ENCODE measurements at places on chromosomes 6 and 20.

DNA sequence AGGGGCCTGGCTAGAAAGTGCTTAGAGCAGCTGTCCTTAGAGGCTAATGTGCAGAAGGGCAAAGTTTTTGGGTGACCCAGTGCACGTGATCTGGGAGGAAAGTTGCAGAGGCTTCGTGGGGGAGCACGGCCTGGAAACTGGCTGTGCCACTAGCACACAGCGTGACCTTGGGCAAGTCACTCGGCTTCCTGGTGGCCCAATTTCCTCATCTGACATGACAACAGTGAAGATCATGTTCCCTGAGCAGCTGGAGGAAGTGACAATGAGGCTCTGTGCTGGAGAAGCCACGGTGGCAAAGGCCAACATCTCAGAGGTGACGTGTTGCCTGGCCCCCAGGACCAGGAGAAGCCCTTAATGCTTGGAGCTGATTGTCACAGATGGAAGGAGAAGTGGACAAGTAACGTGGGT lies 99.5 kb downstream of the FOXC1 start:
- H3K4me3 ChIP-seq: no peak overlapping the region
- H3K27ac ChIP-seq: no peak overlapping the region
- H3K36me3 ChIP-seq: no peaks in the 10 kb centered on the region
- DNase-seq: no peak
- no peaks in the 10 kb centered on the region for H3K4me1 ChIP-seq

DNA sequence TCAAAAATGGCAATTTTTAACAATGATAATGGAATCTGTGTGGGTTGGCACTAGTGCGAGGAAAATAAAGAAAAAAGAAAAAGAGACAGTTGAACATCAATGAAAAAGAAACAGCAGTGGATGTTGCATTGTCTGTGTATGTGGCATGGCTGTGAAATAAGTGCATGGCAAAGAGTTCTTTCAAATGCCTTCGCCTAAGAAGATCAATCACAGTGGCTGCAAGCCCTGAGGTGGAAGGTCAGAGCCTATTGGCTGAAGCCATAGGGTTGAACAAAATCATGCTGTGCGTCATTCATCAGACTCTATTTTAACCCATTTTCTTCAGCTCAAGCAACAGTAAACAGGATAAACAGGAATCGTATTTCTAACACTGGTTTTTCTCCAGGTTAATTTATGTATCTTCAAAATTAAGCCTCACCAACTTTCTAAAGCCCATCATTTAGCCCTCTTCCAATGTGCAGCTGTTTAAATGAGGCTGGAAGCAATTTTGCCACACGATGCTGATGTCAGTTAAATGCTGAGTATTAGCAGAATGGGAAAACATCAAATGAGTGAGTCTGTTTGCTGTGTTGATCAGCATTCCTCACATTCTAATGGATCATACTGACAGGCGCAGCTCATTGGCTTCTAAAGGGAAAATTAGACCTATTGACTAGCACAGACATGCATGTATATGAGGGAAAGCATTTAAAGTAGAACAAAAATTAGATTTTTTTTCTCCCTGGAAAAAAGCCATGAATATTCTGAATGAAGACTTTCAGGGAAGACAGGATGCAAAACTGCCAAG lies 955.9 kb upstream of the EYS start:
- no peaks in the 10 kb centered on the region for H3K27me3 ChIP-seq
- H3K4me3 ChIP-seq: no peak overlapping the region

DNA sequence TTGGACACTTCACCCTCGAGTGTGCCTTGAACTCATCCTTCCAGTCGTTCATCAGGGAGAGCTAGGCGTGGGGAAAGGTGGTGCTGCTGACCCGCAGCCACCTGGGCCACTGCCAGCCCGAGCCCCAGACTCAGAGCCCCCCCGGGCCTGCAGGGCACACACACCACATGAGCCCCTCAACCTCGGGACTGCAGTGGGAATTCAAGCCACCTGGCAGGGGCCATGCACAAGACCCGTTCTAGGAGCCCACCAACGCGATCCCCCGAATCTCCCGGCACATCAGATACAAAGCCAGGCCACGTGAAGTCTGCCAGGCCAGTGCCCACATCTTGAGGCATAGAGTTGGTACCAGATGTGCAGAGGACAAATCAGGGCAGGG lies 2.8 kb downstream of the ZNF512B start:
- DNase-seq: no peak
- H3K4me3 ChIP-seq: no peak overlapping the region
- peaks cover 44% of the 10 kb centered on the region for H3K36me3 ChIP-seq
- peaks cover 7% of the 10 kb centered on the region for H3K4me1 ChIP-seq
- no peak overlapping the region for H3K27ac ChIP-seq

DNA sequence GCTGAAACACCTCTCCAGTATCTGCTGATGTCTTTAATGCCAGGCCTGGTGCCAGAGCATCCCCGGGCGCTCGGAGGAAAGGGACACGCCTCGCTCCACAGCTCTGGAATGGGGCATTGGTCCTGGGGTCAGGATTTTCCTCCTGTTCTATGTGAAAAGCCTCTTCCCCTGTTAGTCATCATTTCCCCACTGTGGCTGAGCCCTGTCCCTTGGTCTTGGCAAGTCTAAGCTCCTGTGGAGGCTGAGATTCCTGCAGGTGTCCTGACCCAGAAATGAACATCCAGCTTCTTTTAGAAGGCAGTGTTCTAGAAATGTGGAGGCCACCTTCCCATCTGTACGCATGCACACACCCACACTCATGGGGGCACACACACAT lies 19.4 kb downstream of the SYNDIG1 start:
- DNase-seq: no peak
- H3K27ac ChIP-seq: no peak overlapping the region
- H3K27me3 ChIP-seq: no peaks in the 10 kb centered on the region
- H3K36me3 ChIP-seq: no peaks in the 10 kb centered on the region
- no peak overlapping the region for H3K4me3 ChIP-seq

- H3K27ac ChIP-seq: no peak overlapping the region
- DNase-seq: peak; percentile 14
- H3K27me3 ChIP-seq: peaks cover 4% of the 10 kb centered on the region
- H3K36me3 ChIP-seq: no peaks in the 10 kb centered on the region
These were observed 10.8 kb downstream of the FNDC1 start for GRCh38 chr6:159180001-159180400.

DNA sequence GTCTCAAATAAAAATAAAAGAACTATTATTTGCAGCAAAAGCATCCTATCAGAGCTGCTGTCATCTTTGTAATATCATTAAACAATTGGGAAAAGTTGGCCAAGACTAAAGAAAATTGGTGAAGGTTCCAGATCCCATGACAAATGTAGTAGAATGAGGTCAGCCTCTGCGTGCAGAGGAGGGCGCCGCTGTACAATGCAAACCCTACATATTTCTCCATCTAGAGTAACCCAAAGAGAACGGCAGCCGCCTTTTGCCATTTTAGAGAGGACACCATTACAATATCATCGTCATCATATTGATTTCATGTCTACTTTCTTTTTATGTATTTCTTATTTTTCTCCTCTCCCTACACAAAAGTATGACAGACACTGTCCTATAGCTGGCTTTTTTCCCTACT lies 59.5 kb downstream of the ZMYND8 start:
- DNase-seq: no peak
- H3K27me3 ChIP-seq: no peaks in the 10 kb centered on the region
- no peak overlapping the region for H3K27ac ChIP-seq
- no peak overlapping the region for H3K4me3 ChIP-seq
- H3K36me3 ChIP-seq: peaks cover 46% of the 10 kb centered on the region

- no peaks in the 10 kb centered on the region for H3K4me1 ChIP-seq
- H3K27ac ChIP-seq: no peak overlapping the region
- no peaks in the 10 kb centered on the region for H3K27me3 ChIP-seq
- no peak overlapping the region for H3K4me3 ChIP-seq
These were observed 28.8 kb upstream of the LIN28B start for GRCh38 chr6:104928141-104928540.

- H3K27me3 ChIP-seq: peaks cover 9% of the 10 kb centered on the region
- H3K27ac ChIP-seq: no peak overlapping the region
- H3K4me3 ChIP-seq: no peak overlapping the region
- H3K4me1 ChIP-seq: peaks cover 11% of the 10 kb centered on the region
These were observed 43.6 kb downstream of the MUC22 start for GRCh38 chr6:31053873-31054272.

DNA sequence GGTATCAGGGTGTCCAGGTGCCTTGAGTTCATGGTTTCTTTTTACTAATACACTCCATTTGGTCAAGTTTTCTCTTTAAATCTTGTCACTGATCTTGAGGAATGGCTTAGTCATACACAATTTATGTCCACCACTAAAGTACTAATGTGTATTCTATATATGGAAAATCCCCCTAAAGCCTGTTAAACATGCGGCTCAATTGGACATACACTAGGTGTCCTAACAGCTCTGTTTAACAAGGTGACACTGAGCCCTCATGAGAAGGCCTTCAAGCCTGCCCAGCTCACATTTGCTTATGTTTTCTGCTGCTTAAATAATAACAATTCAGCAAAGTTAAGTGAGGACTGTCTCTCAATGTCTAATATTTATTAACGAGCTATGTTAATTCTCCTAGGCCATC lies 31.5 kb downstream of the PDE7B start:
- H3K4me3 ChIP-seq: no peak overlapping the region
- H3K4me1 ChIP-seq: peaks cover 16% of the 10 kb centered on the region
- peak; percentile 49 for DNase-seq
- H3K36me3 ChIP-seq: no peaks in the 10 kb centered on the region

GRCh38 chr6:143262859-143263258 lies 187.6 kb downstream of the ADAT2 start:
- H3K27me3 ChIP-seq: no peaks in the 10 kb centered on the region
- no peak overlapping the region for H3K4me3 ChIP-seq

DNA sequence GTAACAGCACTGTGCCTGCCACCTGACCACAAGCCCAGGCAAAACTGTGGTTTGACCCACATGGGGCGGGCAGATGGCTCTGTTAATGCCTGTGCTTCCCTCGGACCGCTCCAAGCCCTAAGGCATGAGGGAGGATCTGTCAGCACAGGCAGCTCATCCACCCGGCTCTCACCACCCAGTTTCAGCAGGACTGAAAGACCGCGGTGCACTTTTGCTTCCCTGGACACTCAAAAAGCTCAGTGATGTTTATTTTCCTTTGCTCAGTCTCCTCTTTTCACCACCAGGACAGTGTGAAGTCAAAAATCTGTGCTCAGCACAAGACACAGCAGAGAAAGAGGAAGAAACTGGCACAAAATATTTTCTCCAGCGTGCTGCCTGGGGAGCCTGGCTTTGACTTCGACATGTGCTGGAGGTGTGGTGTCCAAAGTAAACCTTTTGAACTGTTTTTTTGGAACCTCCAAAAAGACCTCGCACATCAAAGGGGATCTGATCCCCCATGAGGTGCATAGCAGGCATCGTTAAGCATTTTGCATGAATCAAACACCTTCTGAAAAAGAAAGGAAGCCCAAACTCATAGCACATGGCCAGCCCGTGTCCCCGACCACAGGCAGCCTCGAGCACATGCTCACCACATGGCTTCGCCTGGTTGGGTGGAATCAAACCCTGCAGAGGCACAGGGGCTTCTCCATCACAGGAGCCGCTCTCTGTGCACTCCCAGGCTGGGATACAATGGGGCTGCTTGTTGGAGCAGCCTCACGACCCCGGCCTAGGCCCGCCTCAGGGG lies 441.7 kb upstream of the JARID2 start:
- no peak for DNase-seq
- no peak overlapping the region for H3K27ac ChIP-seq
- H3K4me3 ChIP-seq: no peak overlapping the region
- H3K36me3 ChIP-seq: no peaks in the 10 kb centered on the region
- H3K27me3 ChIP-seq: no peaks in the 10 kb centered on the region

- DNase-seq: no peak
- no peaks in the 10 kb centered on the region for H3K27me3 ChIP-seq
- H3K4me1 ChIP-seq: peaks cover 1% of the 10 kb centered on the region
- H3K4me3 ChIP-seq: no peak overlapping the region
- no peak overlapping the region for H3K27ac ChIP-seq
These were observed 80.6 kb downstream of the CDYL start for GRCh38 chr6:4856785-4857184.

DNA sequence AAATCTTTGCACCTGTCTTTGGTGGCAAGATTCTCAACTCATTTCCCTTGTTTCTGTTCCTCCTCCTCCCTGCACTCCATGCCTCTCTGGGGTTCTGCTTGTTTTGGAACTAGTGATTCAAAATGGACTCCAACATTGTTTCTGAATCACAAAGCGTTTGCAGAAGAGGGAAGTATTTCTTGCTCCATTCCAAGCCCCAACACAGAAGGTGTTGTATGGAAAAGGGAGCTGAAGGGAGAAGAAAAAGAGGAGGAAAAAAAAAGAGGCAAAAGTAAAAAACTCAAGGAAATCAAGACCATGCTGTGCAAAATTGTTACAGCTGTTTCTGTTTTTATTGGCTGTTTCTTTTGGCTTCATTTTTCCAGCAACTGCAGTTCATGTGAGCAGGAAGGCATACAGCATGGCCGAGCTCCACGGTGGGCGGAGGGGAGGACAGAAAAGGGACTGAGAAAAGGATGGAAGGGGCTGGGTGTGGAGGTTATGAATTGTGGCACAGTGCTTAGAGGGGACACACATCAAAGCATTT lies 66.9 kb upstream of the PRL start:
- no peak for DNase-seq
- no peak overlapping the region for H3K27ac ChIP-seq
- H3K4me1 ChIP-seq: peaks cover 4% of the 10 kb centered on the region
- no peaks in the 10 kb centered on the region for H3K36me3 ChIP-seq

GRCh38 chr6:76790881-76791280 lies 672.4 kb downstream of the HTR1B start:
- H3K4me3 ChIP-seq: no peak overlapping the region
- no peak overlapping the region for H3K27ac ChIP-seq
- no peaks in the 10 kb centered on the region for H3K4me1 ChIP-seq
- H3K27me3 ChIP-seq: no peaks in the 10 kb centered on the region

DNA sequence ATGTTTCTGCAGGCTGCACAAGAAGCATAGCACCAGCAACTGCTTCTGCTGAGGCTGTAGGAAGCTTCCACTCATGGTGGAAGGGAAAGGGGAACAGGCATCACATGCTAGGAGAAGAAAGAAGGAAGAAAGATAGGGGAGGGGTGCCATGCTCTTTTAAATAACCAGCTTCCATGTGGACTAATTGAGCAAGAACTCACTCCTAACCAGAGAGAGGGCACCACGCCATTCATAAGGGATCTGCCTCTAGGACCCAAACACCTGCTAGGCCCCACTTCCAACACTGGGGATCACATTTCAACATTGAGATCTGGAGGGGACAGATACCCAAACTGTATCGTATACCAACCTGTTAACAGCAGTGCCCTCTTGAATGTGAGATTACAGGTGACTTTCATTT lies 46.9 kb upstream of the ARMC2 start:
- H3K4me1 ChIP-seq: peaks cover 13% of the 10 kb centered on the region
- H3K36me3 ChIP-seq: no peaks in the 10 kb centered on the region
- no peak overlapping the region for H3K4me3 ChIP-seq
- peaks cover 2% of the 10 kb centered on the region for H3K27me3 ChIP-seq

DNA sequence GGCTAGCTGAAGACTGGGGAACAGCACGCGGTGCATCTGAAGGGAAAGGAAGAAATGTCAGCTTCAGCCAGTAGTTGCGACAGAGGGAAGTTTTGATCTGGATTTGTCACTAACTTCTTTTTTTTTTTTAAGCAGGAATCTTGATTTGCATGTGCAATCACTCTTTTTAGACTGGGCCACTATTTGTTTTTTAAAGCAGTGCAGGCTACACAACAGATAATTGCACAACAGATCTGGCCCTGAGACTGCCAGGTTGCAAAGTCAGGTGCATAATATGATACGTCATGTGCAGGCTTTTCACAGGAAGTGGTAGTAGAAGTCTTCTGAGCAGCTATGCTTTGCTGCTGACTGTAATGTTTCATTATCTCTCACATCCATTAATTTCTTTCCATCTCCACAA lies 13.5 kb downstream of the PFDN4 start:
- H3K27ac ChIP-seq: no peak overlapping the region
- H3K27me3 ChIP-seq: no peaks in the 10 kb centered on the region
- 0 out of 2 replicates have a peak, but pooled peaks cover 3% of the 10 kb centered on the region for H3K4me1 ChIP-seq
- peaks cover 6% of the 10 kb centered on the region for H3K36me3 ChIP-seq
